ENCODE measurements at places on chromosomes 3 and 15. TPM values are rescaled to one million over a fixed set of nuclear protein-coding genes. Genes with fewer than 3 reads are reported as not detected.

The ZNF620 gene
- 3.7 TPM for total RNA-seq

The ACOX2 gene
- total RNA-seq: not detected

The PRR20G gene
- total RNA-seq: not detected

The DUOXA2 gene
- total RNA-seq: not detected

GRCh38 chr3:133443649-133444422 lies 44.0 kb downstream of the BFSP2 start:
- DNase-seq: no peak

- DNase-seq: no peak
Measured at GRCh38 chr3:45140141-45140769, 5.9 kb downstream of the CDCP1 start.

GRCh38 chr3:41649129-41649739 lies 312.7 kb downstream of the ULK4 start:
- no peak for DNase-seq

GRCh38 chr15:33194237-33194636 lies 277 bp downstream of the FMN1 start:
- no peak for DNase-seq

DNA sequence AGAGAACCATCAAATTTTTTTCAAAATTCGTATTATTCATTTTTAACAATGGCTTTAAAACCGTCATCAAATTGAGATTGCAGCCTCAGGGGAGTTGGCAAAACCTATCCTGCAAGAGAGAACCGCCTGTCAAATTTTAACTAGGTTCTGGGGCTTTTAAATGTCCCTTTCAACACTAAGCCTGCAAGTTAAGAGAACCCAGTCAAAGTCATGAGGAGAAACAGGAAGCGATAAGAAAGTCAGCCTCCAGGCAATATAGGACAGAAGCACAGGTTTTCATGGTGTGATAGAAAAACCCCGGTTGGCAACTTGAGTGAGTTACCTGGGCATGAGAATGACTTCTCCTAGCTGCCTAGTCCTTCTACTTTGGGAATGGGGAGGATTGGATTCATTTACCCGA lies 59.8 kb downstream of the CPNE4 start:
- DNase-seq: no peak
